ENCODE measurements at places on chromosomes 3 and 15.

DNA sequence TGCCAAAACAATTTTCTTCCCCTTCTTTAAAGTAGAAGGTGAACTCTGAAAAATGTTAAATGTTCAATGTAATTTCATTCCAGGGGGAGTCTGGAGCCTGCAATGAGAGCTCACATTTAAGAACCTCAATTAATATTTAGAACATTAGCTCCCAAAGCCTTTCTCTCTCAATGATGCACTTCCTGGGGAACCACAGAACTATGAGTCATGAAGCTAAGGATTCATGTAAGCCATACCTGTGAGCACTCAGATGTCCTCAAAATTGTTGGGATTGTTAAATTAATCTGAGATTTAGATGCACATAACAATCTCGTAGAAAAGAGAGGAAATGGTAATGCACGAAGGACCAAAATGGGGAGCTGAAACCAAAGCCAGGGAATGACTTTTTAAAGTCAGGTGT, 244.2 kb upstream of the LRIG1 start:
- DNase-seq, result no peak

- DNase-seq, result no peak
Observed at GRCh38 chr15:49987198-49987785, 131.7 kb downstream of the ATP8B4 start.

GRCh38 chr15:63000706-63001105, 41.8 kb upstream of the TPM1 start:
- no peak for DNase-seq

DNA sequence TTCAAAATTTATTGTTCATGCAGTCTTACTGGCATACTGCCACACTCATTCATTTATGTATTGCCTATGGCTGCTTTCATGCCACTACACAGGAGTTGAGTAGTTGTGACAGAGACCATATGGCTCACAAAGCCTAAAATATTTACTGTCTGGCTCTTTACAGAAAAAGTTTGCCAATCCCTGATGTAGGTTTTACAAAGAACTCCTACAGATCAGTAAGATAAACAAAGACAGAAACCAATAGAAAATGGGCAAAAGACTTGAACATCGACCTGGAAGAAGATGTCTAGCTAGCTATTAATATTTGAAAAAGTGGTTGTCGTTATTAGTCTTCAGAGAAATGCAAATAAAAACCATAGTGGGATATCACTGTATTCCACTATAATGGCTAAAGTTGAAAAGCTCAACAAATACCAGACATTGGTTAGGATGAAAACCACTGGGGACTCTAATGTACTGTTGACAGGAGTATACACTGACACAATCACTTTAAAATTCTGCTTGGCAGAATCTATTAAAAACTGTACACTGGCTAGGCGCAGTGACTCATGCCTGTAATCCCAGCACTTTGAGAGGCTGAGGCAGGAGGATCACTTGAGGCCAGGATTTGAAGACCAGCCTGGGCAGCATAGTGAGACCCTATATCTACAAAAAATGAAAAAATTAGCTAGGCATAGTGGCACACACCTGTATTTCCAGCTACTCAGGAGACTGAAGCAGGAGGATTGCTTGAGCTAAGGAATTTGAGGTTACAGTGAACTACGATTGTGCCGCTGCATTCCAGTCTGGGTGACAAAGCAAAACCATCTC, 87.7 kb downstream of the NEO1 start:
- no peak for DNase-seq

DNA sequence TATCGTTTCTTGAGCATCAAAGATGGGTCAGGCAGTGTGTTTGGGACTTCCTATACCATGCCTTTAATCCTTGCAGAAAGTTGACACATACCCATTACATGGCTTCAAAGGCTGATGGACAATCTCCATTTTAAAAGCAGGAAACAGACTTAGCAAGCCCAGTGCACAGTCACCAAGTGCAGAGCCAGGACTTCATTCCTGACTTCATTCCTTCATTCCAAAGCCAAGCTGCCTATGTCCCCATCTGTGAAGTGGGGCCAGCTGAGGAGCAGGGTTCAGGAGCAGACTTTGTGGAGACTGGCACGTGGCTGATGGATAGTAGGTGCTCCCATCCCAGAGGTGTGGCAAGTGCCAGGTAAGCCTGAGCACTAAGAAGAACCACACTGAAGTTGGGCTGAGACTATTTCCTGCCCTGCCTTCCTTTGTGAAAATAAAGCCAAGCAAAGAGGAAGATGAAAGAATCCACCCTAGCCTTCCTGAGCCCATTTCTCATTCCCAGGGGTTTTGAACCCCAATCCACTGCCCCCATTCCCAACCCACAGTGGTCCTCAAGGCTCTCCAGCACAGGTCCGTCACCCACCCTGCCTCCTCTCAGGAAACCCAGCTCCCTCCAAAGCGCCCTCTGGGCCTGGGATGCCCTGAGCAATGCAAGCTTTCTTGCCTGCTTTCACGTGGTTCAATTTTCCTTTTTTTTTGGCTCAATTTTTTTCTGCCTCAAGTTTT, 1.8 kb downstream of the CX3CR1 start:
- DNase-seq, result no peak

DNA sequence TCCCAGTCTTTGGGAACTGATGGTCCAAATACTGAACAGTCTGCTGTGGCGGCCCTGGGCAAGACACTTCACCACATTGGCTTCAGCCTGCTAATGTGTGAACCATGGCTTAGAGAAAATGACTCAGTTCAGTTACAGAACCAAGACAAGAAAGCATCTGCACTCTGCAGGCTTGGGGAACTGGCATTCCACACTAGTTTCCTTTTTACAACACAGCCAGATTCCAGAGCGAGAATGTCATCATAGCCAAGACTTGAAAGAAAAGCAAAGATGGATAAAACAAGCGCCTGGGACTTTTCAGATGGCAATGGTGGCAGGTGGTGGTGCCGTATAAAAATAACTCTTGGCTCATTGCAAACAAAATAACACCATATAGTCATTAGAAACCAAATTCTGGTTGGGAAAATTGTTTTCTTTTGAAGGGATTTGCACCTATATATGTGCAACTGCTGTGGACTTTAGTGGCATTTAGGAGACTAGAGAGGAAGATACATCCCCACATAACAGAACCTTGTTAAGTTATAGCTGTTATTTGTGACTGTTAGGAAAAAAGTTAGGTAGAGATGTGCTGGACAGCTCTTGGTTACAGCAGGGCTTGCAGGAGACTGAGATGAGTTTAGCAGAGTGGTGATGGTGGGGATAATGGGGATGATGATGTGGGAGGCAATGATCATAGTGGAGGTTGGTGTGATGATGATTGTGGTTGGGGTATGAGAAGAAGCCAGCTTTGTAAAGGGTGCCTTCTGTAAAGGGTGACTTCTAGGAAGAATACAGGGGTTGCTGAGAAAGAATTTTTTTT, 273.6 kb downstream of the THRB start:
- DNase-seq, result peak; percentile 91

DNA sequence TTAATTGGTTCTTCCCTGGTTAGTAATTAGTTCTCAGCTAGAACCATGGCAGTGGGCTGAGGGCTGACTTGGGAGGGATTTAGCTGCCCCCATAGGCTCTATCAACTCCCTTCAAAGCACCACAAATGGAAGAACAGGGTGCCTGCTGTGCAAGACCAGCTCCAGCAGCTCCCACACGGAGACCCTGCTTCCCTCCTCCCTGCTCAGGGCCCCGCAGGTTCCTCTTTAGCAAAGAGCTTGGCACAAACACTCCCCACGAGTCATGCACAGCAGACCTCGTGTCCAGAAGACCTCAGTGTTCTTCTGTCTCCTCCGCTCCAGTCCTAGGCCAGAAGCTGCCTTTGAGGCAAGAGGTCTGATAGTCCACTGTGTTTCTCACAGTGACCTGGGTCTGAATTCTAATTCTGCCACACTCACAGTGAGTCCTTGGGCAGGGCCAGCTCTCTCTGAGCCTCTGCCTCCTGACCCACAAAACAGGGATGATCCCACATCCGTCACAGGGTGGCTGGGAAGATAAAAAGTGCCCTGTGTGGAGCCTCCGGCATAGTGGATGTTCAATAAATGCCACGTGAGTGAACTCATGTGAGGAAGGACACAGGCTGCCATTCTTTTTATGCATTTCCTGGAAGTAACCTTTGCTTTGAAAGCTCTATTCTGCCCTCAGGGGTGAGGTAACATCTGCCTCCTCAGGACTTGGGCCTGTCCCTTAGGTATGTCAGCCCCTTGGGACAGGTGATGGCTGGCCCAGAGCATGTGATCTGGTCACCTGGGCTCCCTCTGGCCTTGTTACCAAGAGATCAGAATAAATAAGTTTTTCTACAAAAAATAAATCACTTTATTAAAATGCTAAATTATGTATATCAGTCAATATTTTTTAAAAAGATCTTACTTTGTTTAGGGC, 7.6 kb downstream of the RAB6B start:
- DNase-seq, result no peak

DNA sequence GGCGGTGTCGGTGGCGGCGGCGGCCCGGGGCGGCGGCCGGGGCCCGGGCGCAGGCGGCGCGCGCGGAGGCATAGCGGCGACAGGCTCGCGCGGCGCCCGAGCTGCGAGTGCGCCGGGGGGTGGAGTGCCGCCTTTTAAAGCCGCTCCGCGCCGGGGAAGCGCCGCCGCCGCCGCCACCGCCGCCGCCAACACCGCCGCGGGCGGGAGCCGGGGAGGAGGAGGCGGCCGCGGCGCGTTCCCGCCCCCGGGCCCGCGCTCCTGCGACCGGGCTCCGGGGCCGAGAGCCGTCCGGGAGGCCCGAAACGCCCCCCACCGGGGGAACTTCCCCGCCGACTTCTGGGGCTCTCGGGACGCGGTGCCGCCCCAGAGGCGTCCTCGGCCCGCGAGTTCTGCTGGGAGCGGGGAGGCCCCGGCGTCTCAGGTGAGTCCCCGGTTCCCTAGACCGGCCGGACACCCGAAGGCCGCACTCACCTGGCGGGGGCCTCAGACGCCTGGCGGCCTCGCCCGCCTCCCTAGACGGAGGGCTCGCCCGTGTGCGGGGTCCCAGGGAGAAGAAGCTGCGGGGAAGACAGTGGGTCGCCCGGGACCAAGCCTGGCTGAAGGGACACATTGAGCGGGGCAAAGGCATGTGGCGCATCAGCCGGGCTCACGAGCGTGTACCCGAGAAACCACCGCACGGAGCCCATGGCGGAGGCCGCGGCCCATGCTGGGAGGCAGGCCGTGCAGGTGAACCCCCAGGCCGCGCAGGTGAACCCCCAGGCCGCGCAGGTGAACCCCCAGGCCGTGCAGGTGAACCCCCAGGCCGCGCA, at the start of gene PCSK6:
Gene PCSK6, minus strand, starts transcription at position 109 of the 809 bp plus-strand sequence. Its CDS starts 37 bp downstream, at position 72.
- DNase-seq, result no peak

GRCh38 chr3:133989936-133990702, 39.6 kb downstream of the SLCO2A1 start:
- DNase-seq, result no peak

DNA sequence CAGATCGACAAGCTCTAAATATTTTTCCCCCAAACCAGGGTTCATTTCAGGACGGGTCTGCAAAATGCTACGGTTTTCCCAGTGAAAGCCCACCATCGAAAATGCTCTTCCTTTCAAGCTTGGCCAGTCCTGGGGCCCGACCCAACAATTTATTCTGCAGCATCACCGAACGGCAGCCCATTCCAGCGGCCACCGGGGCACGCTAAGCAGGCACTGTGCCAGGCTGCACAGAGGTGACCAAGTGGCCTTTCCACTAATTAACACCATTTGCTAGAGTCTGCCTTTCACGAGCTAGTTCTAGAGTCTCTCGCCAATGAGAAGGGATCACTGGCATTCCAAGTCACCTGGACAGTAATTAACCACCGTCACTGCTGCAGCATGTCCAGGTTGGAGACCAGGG, 14.4 kb downstream of the RGMA start:
- no peak for DNase-seq

Data from A172 (cell line).